Tibial nerve (tissue), 4 donors: ENCODE measurements at places on chromosomes 3 and 15. TPM values are rescaled to one million over a fixed set of nuclear protein-coding genes. Genes with fewer than 3 reads are reported as not detected.

The UNC13C gene
- 0.21 TPM for total RNA-seq

The TMEM212 gene
- not detected for total RNA-seq

The FRMD4B gene
- total RNA-seq: 41.7 TPM

The AMT gene
- 8.4 TPM for total RNA-seq

The BCHE gene
- total RNA-seq: not detected

The ZNF35 gene
- total RNA-seq: 25.1 TPM

The PPP1R14D gene
- total RNA-seq: not detected

GRCh38 chr3:178456621-178457285, 79.5 kb upstream of the KCNMB2 start:
- no peak for DNase-seq

- DNase-seq: no peak
Measured at GRCh38 chr15:82871358-82871757, 61.9 kb downstream of the WHAMM start.

- no peak for DNase-seq
Measured at GRCh38 chr3:169619793-169620192, 43.7 kb downstream of the MECOM start.

DNA sequence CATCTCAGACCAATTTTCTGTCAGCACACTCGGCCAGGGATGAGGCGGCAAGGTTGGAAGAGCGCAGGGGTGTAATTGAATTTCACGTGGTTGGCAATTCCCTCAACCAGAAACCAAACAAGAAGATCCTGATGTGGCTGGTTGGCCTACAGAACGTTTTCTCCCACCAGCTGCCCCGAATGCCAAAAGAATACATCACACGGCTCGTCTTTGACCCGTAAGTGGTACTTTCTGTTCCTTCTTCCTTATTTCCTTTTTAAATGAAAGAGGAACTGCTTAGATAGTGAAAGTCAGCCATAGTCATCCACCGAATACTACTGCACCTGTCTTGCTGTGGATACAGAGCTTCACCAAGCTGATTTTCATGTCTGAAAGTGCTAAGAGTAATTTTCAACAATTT, 60.1 kb downstream of the SGO1 start:
- DNase-seq: peak; percentile 5

DNA sequence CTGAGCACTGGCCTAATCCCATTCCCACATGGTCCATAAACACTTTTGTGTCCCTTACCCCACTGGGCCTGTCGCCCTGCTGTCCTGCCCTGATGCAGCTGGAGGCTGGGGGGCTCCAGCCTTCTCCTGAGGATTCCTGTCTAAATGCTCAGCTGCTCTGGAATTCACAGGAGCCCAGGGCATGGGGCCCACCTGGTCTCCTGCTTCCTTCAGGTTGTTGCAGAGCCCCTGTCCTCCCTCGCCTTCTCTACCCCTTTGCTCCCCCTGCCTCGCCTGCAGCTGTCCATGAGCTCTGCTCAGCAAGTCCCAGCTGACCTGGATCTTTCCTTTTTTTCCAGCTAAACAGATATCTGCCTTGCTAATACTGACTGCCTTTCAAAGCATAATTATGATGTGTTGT, 286.9 kb downstream of the XXYLT1 start:
- no peak for DNase-seq

DNA sequence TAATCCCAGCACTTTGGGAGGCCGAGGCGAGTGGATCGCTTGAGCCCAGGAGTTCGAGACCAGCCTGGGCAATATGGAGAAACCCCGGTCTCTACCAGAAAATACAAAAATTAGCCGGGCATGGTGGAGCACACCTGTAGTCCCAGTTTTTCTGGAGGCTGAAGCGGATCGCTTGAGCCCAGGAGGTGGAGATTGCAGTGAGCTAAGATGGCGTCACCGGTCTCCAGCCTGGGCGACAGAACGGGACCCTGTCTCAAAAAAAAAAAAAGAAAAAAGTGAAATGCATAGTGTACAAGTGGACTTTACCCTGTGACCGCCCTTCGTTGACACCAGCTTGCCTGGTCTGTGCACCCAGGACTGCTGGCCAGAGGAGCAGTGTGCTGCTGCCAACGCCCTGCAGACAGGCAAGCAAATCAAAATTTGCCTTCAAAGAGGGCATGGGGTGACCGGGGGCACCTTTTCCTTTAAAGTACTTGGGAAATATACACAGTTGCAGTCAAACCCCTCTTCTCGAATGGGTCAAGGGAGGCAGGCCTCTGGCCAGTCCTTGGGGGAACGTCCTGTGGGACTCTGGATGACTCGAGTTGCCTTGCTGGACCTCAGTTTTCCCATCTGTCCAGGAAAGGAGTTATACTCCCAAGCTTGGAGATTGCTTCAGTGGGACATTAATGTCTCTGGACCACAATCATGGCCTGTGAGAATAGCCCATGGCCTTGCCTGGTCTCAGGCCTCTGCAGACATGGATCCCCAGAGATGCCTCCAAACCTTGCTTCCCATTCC, 1.0 kb downstream of the XYLB start:
- DNase-seq: no peak

DNA sequence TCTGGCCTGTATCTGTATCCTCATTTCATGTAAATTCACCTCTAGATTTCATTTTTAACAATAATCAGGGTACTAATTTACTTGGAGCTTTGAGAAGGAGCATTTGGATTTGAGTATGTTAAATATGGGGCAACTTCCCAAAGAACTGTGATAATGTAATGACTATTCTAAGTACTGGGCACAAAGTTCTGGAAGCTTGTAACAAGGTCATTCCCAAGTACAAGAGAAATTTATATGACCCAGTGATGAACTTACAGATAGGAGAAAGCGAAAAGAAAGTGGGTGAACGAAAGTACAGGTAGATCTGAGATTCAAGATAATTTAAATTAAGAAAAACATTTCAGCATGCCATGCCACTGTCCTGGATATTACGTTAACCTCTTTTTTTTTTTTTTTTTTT, 93.8 kb downstream of the MYO5A start:
- no peak for DNase-seq

GRCh38 chr3:63911873-63912767, at the start of gene SCAANT1:
TSS of gene SCAANT1 (minus strand) at chr3:63912383.
- DNase-seq: peak; percentile 78

- DNase-seq: no peak
Measured at GRCh38 chr3:177334803-177335202, 137.5 kb upstream of the TBL1XR1 start.

DNA sequence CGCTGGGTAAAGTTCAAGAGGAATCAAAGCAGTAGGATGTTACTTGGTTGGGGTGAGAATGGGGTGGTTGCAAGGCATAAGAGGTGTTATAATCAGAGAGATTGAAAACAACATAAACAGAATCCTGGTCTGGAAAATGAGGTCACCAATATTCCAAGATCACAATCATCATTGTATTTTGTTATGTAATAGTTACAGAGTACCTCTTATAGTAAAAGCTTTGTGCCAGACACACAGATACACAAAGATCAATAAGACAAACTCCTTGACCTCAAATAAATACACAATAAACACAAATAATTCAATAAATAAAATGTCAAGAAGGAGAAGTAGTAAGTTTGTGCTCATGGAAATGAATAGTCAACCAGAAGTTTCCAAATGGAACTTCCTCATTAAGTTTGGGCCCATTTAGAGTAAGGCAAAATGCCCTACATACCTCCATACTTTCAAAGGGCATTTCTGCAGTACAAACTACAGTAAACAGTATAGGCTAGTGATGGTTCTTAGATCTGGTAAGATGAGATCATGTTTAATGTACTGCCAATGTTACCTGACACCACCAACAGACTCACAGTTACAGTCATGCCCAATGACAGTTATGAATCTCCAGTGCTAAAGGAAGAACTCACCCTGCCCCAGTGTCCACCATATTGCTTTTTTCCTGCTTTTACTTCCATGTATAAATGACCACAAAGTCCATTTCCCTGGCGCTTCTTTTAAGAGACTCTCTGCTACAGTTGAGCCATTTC, 93.4 kb downstream of the KCNMB2 start:
- no peak for DNase-seq
